Activated T-helper 2 cell treated with anti-CD3 and anti-CD28 coated beads, Interferon-gamma antibody, Interleukin-2, Interleukin-4, amounts not matched to agents 10 μg/mL and 5 μg/mL and 100 μg/mL, durations not matched to agents 14 hours and 24 hours and 36 hours (primary cell): ENCODE measurements at places on chromosomes 4 and X.
A peak's percentile ranks its signal among the peaks of the same experiment; 100 is the strongest.

DNA sequence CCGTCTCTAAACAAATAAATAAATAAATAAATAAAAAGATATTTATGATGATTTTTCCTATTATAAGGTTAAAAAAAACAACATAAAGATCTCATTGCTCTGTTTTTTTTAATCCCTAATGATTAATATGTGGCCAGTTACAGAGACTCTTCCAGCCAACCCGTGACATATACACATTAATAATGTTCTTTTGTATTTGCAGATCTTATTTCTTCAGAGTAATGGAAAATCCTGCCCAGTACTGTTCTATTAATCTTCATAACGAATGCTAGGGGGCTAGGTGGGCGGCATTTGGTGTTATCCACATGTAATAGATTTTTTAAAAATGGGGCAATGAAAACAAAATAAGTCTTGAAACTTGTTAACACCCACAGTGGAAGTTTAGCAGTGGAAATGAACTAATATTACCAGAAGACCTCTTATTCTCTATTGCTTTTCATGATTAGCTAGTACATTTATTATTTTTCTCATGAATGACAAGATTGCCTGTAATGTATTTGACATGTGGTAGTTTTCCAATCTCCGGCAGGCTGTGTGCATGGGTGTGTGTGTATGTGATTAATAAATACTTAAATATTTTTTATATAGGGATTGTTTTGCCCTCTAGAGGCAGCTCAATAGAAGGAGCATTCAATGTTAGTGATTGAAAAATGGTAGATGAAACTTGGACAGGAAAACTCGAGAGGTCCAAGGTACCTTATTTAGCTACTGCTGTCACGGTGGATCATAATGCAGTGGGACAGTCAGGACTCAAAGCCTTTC is 457.4 kb downstream of the IL1RAPL1 start:
- DNase-seq, result no peak

DNA sequence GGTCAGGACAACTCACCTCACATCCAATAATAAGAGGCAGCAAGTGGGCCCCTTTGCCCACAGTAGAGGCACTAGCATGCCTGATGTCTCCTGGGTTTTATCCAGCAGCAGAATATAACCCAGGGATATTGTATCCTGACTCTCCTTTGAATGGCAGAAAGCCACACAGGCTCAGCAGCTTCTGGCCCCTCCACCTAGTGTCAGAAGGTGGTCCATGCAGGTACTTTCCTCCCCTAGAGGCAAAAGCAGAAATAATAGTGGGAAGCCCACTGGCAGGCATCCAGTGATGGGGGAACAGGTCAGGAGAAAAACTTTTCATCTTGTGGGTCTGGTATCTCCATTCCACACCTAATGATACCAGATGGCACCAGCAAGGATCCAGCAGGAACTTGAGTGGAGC is 75.5 kb upstream of the IRS4 start:
- no peak for DNase-seq

DNA sequence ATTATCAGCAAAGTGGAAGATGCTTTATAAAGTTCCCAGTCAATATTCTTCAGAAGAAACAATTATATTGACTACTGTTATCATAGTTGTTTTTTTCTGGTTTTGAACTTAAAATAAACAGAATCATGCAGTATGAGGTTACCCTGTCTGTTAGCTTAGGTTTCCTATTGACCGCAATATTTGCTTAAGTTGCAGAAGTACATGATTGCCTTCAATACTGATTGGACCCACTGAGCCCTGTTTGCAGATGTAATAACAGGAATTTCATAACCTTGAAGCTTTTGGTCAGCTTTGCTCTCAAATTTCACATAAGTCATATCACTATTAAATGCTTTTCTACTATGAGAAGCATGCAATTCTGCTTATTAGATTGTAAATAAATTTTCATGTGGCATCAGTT is 229.1 kb upstream of the FSTL5 start:
- no peak for DNase-seq

DNA sequence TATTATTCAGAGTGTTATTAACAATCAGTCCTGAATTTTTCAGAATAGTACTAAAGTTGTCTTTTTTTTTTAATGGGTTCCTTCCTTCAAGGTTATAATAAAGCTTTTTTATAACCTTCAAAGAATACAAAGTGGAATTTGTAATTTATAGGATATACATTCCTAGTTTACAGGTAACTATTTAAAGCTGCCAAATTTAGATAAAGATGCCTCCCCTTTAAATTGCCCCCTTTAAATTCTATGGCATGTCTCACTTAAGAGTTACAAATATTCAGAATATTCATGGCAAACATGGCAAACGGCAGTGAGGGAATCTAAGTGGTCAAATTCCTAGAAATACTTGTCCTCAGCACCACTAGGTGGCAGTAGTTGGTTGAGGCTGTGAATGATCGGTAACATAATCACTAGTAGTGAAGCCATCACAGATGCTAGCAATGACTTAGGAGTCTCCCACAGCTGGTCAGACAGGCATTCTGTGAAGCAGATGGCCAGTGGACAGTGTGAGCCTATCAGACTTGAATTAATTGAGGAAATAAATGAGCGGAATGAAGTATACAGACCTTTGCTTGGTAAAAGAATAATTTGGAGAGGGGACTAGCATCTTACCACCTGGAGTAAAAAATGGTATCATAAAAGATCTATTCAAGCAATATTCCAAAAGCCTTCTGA is 86.4 kb downstream of the CBR4 start:
- peak; percentile 20 for DNase-seq

GRCh38 chr4:126850286-126850685 is 782.5 kb upstream of the INTU start:
- no peak for DNase-seq

DNA sequence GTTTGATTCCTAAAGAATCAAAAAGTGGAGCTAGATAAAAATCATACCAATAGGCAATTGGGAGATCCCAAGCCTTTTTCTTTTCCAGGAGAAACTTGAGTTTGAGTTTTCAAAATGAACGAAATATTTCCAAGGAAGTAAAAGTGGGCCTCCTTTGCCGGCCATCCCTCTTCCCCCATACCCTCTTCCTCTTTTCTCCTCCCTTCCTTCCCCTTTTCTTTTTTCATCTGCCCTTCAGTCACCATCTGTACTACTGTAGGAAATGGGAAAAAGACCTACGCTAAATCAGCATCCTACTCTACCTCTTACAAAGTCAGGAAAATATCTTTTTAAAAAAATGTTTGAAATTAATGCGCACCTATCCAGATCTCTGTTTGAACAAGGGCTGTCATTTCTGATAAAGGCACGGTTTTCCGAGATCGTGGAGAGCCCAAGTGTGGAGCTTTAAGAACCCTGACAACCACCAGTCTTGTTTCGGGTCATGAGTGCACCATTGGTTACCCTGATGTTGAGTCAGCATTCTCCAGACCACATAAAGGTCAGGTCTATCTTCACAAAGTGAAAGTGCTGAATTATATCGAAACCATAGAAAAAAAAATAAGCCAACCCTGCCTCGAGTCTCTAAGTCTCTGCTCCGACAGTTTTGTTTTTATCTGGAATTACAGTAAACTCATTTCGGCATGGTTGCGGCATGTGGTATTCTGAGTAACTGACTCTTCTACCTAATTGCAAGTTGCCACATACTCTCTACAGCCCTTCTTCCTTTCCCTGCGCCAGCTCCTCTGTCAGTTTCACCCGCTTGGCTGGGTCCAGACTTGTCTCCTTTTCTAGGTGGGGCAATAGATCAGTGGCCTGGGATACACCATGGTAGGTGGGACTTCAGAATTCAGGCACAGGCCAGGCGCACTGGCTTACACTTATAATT is 140.2 kb upstream of the KLF3 start:
- peak; percentile 54 for DNase-seq

- DNase-seq, result no peak
Measured at GRCh38 chr4:150368667-150369066, 213.3 kb upstream of the MAB21L2 start.

DNA sequence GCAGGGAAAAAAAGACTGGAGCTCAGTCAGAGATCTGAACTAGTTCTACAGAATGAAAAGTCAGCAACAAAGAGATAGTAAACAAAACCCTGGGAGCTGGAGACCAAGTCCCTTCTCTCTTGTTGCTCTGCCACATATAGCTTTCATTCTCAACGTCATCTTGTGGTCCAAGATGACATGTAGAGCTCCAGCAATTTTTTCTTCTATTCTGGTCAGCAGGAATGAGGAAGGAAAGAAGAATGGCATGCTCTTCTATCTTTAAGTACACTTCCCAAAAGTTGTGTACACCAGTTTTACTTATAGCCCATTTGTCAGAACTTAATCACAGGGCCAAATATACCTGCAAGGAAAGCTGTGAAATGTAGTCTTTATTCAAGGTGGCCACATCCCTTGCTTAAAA is 45.6 kb downstream of the RAP2C start:
- no peak for DNase-seq

GRCh38 chr4:175776217-175776616 is 35.8 kb downstream of the GPM6A start:
- DNase-seq, result no peak

DNA sequence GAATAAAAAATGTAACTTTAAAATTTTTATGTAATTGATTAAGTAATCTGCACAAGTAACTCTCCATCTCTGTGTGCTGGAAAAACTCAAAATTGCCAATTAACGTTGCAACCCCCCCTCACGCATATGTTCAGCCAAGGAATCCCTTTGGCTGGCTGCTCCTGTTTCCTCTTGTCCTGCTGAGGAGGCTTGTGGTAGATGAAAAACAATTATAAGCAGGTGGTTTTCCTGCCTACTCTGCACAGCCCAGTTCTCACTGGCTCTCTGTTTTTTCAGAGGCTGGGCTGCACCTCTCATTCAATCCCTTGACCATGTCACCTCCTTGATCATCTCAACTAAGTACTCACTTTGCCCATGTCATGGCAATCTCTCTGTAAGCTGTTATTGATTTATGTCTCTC is 1068.4 kb downstream of the ARAP2 start:
- DNase-seq, result no peak

GRCh38 chr4:7628432-7628831 is 193.7 kb upstream of the PSAPL1 start:
- DNase-seq, result no peak

DNA sequence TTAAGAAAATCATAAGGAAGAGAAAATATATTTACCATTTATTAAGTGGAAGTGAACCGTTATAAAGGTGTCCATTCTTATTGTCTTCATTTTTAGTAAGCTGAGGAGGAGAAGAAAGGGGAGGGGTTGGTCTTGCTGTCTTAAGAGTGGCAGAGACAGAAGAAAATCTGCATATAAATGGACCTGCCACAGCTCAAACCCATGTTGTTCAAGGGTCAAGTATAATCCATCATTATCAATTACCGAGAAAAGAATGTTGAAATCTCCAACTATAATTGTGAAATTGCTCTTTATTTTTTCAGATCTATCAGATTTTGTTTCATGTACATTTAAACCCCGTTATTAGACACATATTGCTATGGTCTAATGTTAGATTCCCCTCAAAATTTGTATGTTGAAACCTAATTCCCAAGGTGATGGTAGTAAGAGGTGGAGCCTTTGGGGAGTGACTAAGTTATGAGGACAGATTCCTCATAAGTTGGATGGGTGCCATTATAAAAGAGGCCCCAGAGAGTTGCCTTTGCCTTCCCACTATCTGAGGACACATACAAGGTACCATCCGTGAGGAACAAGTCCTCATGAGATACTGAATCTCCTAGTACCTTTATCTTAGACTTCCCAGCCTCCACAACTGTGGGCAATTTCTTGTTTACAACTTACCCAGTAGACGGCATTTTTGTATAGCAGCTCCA is 58.5 kb upstream of the SMAD1 start:
- DNase-seq, result no peak

DNA sequence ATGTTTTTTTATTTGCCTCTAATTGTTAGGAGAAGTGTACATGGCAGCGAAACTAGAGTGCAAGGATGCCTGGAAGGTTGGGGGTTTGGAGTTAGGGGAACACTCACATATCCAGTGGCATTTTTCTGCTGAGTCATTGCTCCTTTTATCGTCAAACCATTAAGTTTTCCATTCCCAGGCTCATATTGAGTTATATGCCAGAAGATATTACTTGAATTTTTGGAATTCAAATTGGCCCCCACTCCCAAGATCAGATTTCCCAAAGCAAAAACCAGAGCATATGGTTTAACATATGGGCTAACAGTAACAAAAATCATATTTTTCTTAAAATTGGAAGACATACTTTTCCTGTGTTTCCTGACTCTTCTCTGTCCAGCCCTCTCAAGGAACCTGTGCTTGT is 152.7 kb downstream of the FSTL5 start:
- no peak for DNase-seq

DNA sequence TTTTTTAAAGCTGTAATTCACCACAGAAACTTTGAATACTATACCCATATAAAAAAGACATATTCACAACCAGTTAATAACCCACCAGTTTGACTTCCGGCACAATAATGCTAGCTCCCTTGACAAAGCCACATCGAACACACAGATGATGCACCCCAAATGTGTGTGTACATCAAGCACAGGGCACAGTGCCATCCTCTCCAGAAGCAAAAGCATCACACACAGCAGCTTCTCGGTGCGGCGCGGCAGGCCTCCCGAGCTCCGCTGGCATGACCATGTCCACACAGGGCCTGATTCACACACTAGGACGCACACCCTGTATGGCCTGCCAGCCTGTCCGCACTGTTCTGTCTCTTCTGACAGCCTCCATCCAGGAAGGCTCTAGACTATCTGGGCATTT is 88.0 kb downstream of the LEF1 start:
- no peak for DNase-seq

DNA sequence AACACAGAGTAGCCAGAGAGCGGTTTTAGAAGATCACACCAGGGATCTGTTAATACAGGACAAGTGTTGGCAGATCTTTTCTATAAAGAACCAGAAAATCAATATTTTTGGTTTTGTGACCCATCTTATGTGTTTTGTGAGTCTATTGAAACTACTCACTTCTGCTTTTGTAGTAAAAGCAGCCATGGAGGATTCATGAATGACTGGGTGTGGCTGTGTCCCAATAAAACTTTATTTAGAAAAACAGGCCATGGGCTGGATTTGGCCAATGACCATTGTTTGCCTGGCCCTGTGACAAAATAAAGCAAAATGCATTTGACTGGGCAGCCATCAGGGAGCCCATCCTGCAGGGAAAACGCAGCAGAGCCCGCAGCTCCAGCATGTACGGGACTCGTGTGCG is 99.9 kb upstream of the ADRA2C start:
- no peak for DNase-seq

- no peak for DNase-seq
Measured at GRCh38 chr4:114116861-114117260, 137.4 kb upstream of the ARSJ start.

GRCh38 chrX:15679246-15679645 is 14.6 kb upstream of the CLTRN start:
- no peak for DNase-seq

DNA sequence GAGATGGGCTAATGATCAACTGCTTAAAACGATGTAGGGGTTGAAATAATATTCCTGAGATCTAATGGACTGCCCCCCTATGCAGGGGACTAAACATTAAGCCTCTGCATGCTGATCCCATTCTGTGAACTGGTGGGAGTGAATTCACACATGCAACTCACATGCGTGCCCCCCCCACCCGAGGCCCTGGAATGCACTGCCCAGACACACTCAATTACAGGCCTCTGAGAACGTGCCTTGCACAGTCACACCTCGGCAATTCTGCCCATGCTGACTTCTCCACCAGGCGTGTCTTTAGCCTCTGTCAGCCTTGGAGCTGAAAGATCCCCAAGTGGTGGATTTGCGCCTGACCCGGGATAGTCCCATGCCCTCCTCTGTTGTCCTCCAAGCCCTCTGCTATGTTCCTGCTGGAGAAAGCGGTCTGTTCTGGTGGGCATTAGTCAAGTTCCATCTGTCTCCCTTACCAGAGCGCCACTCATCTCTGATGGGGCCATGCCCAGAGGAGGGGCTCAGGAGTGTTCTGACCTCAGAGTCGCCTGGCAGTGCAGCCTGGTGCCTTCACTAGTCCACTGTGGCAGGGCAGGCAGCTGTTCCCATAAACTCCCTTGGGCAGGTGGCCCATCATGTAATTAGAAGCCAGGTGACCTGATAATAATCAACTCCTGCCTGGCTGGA is 86.5 kb downstream of the DRD5 start:
- no peak for DNase-seq
